ENCODE measurements at places on chromosomes 3 and 15.

- no peak for DNase-seq
These were observed 52.1 kb upstream of the TGFBR2 start for GRCh38 chr3:30554317-30554690.

GRCh38 chr3:48474619-48475018 lies 28.1 kb downstream of the ATRIP start:
- no peak for DNase-seq

DNA sequence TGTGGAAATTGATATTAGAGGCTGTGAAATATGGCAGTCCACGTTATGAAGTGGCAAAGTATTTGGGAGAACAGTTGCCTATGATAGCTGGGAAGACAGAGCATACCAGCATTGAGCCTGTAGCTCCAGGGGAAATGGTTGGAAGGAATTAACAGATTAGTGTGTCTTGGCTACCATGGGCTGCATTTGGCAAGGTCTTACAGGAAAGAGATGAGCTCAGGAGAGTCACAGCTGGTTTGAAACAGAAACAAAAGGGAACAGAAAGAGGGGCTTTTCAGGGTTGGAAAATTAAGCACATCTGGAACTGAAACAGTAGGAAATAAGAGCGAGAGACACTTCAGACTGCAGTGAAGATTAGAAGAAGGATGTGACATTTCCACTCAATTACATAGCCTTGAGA lies 141.7 kb downstream of the FBLN2 start:
- no peak for DNase-seq

DNA sequence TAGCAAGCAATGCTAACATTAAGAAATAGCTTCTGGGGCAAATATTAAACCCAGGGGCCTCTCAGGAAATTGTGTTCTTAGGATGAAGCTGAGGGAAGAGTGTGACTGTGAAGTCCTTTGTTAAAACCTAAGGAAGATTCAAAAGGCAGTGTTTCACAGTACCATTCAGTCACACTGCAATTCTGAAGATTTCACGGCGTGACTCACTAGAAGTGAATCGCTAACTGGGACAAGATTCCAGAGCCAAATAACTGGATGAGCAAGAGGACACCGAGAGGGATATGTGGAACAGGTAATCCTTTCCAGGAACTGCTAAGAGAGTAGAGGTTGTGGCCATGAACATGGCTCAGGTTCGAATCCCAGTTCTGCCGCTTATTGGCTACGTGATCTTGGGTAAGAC lies 61.8 kb upstream of the SMAD3 start:
- peak; percentile 43 for DNase-seq

DNA sequence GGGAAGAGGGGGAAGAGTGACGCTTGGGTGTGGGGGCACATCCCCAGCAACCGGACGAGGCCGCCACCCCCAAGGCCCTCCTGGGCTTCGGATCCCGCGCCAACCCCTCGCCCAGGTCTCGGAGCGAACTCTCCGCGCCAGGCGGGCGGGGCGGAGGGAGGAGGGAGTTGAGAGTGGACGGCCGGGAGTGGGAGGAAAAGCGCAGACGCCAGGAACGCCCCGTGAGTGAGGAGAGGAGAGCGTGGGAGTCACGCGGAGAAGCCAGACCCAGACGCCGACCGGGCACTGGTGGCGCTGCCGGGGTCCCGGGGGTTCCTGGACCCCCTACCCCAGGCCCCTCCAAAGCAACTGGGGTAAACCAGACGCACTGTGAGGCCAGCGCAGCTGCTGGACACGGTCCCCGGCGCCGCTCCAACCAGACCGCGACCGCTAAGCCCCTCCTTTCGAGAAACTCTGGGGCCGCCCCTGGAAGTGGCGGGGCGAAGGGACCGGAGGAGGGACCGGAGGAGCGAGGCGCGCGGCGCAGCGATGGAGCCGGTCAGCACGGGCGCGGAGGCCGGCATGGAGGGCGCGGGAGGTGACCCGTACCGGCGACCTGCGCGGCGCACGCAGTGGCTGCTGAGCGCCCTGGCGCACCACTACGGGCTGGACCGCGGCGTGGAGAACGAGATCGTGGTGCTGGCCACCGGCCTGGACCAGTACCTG lies at the start of gene EFCC1:
TSS of gene EFCC1 (plus strand) at position 204 of the 705 bp plus-strand sequence. CDS start at position 529, 325 bp downstream.
- no peak for DNase-seq

GRCh38 chr3:37742121-37742520 lies 119.6 kb upstream of the CTDSPL start:
- DNase-seq: no peak

GRCh38 chr3:194714564-194714963 lies 28.9 kb downstream of the FAM43A start:
- no peak for DNase-seq

DNA sequence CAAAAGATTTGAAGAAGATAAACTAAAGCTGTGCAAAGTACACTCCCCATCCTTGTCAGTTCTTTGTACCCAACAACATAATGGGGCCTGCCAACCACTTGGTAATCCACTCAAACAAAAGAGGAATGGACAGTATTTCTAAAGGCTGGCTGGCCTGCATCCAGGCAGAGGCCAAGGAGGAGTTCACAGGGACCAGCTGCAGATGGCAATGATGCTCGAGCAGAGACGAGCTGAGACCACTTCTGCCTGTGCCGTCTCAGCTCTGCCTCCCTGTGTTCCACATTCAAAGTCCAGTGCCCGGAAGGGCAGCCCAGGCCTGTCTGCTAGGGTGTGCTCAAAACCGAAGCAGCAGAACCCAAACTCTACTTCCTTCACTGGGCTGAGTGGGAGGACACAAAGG lies 14.3 kb downstream of the CXCR6 start:
- DNase-seq: no peak

DNA sequence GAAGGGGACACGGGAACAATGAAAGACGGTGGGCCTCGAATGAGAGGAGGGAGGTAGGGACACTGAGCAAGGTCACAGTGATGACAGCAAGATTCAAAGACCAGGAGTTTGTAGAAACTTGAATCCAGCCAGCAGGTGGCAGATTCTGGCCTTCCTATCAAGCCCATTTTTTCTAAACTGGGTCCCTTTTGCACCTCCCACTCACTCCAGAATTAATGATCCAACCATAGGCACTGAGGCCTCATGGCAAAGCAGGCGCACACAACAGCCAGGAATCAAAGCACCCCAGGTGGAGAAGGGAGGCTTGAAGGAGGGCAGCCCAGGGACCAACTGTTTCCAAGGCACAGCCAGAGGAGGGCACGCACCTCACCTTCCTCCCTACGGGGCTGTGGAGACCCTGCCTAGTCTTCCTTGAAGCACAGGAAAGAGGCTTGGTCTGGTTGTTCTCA lies 90.2 kb downstream of the ANP32A start:
- DNase-seq: peak; percentile 21

- no peak for DNase-seq
These were observed 97.1 kb upstream of the PRR20G start for GRCh38 chr3:127384717-127385539.

- DNase-seq: no peak
These were observed 95.0 kb upstream of the ICE2 start for GRCh38 chr15:60573936-60574335.

DNA sequence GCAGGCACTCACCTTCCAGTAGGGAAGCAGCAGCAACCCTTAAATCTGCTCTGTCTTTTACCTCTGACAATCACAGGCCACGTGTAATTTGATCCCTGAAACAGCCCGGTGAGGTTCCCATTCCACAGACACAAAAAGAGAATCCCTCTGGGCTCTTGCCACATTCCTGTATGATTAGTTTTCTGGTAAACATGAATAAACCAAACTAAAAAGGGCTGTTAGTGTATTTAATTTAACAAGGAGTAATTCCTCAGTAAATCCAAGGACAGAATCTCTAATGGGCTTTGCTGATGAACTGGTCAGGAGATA lies 186.9 kb downstream of the FAM43A start:
- DNase-seq: peak; percentile 69

DNA sequence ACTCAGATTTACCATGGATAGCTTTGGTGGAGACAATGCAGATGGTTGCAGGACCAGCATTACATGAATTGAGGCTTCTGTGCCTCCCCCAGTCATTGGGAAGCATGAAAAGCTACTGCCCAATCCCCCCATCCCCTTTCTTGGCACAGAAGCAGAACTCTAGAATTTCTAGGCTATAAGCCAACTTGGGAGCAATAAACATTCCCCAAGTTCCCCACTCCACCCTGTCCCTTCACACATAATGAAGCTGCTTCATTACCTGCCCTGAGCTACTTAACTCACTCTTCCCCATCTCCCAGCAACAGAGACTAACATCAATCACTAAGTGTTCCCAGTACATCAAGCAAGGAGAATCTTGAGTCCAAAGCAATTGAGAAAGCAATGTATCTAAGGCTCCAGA lies 164.5 kb downstream of the RORA start:
- no peak for DNase-seq

GRCh38 chr15:91889111-91889815 lies 35.8 kb downstream of the SLCO3A1 start:
- DNase-seq: no peak

GRCh38 chr3:195226445-195226844 lies 44.5 kb downstream of the XXYLT1 start:
- DNase-seq: no peak

- DNase-seq: no peak
These were observed 317.5 kb upstream of the THRB start for GRCh38 chr3:24812116-24812515.

GRCh38 chr3:23830869-23831484 lies 25.2 kb downstream of the UBE2E1 start:
- DNase-seq: no peak

GRCh38 chr15:69265347-69265955 lies 33.3 kb upstream of the PAQR5 start:
- no peak for DNase-seq

GRCh38 chr3:140468407-140468806 lies 209.5 kb upstream of the TRIM42 start:
- no peak for DNase-seq

- no peak for DNase-seq
These were observed 43.8 kb downstream of the RBM15B start for GRCh38 chr3:51434746-51435327.

DNA sequence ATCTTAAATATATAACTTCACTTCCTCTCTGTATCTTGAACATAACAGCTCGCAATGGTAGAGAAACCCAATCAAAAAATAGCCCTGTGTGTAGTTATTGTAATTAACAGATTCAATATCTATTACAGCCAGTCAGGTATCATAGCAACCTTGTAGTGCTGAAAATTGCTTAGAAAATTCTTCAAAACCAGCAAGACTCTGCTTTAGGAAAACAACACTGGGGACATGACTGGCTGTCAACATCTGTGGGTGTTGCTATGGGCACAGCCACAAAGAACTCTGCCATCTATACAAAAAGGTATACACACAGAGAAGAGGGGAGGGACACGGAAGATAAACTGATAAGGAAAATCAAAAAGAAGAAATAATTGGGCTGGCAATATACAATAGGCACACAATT lies 101.2 kb downstream of the WDR72 start:
- DNase-seq: no peak

DNA sequence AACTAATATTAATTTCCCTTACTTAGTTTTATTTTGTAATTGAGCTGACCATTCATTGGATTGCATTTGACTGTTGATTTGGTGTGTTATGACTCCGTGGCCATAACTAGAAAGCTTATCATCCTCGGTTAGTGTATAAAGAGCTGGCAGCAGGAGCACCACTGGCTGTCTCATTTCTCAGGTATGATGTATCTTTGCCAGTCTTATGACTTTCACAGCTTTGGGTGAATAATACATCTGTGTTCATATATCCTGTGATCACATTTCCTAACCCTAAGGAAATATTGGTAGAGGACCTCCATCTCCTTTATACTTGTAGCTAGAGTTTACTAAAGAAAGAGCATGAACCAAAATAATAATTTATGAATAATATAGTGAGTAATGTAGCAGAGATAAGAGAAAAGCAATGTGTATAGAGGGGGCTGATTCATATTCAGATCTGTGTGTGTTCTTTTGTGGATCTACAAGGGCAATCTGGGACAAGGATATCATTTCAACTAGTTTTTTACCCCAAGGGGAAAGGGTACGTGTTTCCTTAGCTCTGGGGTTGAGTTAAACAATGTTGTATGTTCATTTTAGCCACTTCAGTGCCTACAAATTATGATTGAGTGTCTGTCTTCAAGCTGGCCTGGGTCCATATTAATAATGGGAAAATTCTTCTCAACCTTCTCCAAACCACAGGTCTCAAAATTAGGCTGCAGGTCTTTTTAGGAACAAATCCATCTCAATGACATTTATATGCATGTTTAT lies 901.7 kb downstream of the NTRK3 start:
- no peak for DNase-seq

DNA sequence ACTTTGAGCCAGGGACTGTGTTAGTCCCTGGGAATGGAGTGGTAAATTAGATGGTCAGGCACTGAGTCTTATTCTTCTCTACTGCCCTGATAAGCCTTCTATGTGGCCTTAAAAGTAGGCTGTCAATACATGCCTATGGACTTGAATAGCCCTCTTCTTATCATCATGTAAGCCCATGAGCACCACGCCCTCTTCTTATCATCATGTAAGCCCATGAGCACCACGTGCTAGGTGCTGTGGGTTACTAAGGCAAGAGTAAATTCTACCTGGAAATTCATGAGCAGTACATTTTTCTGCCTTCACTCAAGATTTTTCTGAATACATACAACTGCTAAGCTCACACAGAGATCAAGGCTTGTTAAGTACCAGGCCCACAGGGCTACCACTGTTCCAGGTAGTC lies 68.5 kb downstream of the DHX30 start:
- DNase-seq: no peak

DNA sequence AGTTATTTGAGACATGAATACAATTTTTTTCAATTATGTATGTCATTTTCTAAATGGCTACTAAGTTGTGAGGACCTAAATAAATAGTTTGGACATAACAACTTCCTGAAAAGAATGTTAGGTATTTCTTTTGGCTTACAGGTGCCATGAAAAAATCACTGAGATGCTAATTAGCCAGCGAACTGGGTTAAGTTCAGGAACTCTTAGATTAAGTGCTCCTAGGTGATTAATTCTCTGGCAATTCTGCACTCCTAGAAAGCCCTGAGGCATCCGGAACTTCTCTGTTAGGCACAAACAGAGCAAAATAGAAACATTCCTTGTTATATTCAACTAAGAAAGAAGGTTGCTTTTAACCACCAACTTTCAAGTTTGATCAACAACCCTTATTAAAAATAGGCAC lies 192.3 kb downstream of the STAG1 start:
- no peak for DNase-seq

DNA sequence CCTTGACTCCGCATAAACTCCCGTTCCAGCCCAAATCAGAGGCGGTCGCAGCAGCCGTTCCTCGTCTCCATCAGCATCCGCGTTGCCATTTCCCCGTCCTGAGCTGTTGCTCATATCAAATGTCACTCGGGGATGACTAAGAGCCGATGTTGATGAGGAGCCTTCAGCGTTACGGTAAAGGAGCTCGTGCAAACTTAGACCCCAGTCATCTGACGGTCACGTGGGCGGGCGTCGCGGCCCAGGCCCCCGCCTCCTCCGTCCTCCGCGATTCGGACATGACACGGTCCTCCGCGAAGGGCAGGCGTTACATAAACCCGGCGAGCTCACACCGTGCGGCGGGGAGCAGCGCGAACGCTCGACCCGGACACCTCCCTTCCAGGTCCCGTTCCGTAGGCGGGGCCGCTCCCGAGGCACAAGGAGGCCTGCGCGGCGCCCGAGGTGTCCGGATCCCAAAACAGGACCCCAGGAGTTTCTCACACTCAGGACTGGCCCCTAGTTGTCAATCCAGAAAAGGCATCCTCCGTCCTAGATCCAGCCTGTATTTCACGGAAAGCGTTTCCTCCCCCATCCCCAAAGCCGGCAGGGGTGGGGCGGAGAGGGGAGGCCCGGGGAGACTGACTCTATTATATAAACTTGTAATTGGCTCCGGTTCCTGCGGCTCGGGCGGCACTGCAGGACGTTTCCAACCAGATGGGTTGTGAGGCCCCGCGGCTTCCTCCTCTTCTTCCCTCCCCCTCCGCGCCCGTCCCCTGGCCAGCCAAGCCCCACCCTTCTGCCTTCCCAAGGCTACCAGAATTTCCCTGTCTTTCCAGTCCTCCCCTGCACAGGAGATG lies 100.0 kb upstream of the IGF1R start:
- no peak for DNase-seq
